Heart right ventricle (tissue), 16 donors: ENCODE measurements at places on chromosomes 6 and 20. TPM values are rescaled to one million over a fixed set of nuclear protein-coding genes. Genes with fewer than 3 reads are reported as not detected.

PI3 gene
- not detected for total RNA-seq

DNA sequence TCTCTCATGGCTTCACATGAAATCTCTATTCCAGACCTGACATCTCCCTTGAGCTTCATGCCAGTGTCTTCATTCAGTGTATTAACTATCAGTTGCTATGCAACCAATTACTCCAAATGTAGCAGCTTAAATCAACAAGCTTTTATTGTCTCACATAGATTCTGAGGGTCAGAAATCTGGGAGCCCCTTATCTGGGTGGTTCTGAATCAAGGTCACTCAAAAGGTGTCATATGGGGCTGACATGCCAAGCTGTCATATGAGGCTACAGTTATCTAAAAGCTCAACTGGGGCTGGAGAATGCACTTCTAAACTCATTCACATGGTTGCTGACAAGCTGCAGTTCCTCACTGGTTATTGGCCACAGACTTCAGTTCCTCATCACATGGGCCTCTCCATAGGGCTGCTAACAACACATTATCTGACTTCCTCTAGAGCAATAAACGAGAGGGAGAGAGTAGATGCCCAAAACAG, 7.3 kb upstream of the CGA start:
- DNase-seq = peak; percentile 40

GJA10 gene
- not detected for total RNA-seq

DNA sequence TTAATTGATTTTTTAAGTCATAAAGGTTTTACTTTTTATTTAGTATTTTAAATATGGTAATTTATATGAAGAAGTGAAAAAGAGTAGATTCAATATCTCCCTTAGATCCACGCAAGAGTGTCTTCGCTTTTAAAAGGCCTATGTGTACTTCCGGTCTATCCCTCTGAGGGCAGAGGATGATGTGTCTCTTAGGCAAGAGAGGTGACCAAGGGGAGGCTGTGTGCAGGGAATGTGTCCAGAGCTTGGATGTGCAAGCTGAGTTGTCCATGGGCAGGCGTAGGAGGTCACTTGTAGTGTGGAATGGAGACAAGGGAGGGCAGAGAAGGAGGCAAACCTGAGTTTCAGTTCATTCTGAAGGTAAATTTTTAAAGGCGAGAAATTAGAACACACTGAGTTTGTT, 113.9 kb downstream of the CRYBG1 start:
- DNase-seq = no peak

BTN2A1 gene
- 17.7 TPM for total RNA-seq

HDGFL1 gene
- not detected for total RNA-seq

DNA sequence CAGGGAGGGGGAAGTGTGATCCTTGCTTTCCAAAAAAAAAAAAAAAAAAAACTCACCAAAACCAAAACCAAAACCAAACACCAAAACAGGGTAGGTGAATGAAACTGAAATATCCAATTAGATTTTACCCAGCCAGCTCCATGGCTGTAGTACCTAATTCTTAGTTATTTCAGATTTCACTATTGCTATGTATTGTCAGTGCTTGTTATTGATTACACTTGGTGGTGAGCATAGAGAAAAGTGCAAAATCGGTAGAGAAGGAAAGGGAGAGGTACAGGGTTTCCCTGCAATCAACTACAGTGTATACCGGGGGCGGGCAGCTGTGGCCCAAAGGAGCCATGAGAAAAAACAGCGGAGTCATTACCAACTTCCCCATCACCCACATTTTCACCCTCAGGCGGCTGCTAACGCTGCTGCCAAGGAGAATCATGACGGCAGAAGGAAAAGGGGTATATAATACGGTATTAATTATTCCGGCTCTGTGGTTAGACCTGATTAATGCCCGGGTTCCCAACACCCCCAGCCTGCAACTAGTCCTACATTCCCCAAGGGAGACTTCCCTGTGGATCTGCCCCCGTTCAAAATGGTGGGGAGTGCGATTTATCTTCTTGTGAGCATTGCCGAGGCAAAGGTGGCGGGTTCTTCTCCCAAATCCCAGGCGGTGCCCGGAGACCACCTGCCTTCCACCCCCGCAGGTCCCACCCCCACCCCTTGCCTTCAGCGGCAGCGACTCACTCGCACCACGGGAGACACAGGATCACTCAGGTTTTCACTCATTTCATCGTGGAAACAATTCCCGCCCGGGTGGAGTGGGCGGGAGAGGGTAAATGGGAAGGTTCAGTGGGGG, at the start of gene C6orf62:
C6orf62 (minus strand) TSS at position 30 of the 847 bp plus-strand sequence. CDS start 486 bp downstream, outside the sequence.
- DNase-seq = peak; percentile 36

DNA sequence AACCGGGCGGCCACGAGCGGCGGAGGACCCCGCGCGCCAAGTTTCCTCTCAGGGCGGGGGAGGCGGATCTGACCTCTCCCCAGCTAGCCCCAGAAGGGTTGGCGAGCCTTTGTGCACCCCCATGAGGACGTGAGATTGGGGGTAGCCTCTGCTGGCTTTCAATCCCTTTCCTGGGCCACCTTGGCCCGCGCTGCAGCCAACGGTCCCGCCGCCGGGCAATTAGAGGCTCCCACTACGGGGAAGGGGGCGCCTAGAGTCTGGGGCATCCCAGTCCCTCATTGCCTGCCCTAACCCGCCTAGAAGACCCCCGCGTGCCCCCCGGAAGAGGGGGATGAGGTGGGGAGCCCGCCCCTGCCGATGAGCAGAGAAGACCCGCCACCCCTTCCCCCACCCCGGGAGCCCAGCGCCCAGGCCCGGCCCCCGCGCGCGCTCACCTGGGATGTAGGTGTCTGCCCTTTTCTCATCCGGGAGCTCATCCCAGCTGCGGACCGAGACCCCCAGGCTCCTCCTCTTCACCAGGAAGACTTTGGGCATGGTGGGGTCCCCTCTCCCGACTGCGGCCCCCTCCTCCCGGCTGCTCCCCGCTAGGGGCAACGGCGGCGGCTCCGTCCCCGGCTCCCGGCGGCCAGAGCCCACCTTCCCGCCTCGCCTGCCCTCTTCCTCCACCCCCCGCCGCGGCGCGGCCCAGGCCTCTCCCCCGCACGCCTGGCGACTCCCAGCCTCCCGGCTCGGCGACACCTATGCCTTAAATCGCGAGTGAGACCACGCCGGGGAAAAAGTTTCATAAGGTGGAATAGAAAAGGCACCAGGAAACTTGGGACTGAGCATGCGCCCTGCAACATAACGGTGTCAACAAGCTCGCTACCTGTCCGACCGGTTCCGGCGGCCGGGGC, at the start of gene OVOL2:
OVOL2 (minus strand) TSS at position 816 of the 893 bp plus-strand sequence; CDS start at position 534, 282 bp downstream.
- no peak for DNase-seq

DNA sequence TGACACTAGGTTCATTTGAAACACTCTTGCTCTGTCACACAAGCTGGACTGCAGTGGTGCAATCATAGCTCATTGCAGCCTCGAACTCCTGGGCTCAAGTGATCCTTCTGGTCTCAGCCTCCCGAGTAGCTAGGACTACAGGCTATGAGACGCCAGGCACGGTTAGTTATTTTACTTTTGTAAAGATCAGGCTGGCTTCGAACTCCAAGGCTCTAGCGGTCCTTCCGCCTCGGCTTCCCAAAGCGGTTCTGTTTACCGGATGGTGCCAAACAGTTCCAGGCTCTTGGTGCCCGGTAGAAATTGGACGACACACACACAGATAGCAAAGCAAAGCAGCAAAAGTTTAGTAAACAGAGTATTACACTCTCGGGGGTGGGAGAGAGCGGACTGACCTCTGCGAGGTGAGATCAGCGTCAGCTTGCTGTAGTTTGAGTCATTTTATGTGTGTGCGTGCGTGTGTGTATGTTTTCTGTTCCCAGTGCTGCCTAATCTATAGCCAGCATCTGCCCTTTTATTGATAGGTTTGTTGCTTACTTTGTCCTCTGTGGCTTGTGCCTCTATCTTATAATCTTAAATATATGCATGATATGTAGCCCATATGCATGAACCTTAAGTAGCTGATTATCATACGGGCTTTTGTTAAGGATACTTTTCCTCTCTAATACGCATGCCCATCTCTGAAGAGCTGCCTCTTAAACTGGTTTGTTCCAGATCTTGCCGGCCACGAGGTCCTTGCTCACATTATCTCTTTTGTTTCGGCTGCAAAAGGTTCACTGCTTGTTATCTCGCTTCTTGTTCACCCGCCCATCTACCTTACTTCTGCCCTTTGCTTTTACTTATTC, 75.2 kb downstream of the OR2B2 start:
- peak; percentile 43 for DNase-seq

SCUBE3 gene
- total RNA-seq = 10.6 TPM

DNA sequence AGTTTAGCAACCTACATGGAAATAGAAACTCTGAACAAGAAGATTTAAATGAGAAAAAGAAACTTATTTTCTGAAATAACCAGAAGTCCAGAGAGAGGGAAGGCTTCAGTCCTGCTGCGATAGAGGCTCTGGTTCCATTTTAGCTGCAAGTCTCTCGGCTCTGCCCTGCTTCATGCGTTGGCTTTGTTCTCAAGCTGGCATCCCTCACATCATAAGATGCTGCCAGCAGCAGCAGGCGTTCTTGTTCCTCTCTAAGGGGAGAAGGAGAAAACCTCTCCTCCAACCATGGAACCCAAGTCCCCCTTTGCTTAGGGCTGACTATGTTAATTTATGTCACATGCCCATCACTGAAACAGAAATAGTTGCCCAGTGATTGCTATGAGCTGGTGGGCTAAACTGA, 46.4 kb upstream of the PMEPA1 start:
- DNase-seq = no peak

HUS1B gene
- total RNA-seq = not detected

SNAP25 gene
- not detected for total RNA-seq

LPA gene
- total RNA-seq = not detected

GRCh38 chr6:46102123-46102522, 27.7 kb upstream of the ENPP4 start:
- no peak for DNase-seq

DNA sequence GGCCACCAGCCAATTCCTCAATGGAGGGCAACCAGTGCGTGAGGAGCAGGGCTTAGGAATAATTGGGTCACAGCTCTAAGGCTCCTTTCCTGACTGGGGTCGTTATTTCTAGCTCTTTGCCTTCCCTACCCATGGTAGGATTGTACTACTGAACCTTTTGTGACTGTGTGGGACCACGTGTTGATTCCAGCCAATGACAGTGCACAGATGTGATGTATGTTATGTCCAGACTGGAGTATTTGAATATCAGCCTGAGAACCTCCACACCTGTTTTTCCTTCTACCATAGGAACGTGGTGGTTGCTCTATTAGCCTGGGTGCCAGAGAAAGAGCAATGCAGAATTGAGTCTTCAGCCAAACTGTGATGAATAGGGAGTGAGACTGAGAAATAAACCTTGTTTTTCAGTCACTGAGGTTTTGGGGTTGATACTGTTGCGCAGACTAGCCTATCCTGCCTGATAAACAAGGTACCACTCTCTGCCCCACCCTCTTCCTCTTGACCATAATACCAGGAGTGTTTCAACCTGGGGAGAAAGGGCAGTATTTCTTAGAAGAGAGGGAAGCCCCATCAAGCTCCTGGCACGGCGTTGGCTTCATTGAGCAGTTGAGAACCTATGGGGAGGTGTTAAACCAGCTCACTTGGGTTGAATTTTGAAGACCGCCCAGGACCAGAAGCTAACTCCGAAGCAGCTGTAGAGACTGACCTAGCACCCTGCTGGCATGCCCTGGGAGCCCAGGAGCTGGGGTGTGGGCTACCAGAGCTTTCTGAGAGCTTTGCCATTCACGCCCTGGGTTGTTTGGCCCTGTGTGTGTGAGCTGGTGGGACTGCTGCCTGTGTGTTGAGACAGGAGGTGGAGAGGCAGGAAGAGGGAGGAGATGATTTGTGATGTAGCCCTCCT, 105.5 kb upstream of the BACH2 start:
- DNase-seq = no peak

- DNase-seq = no peak
Observed at GRCh38 chr6:118801257-118801656, 92.7 kb upstream of the ASF1A start.

RBBP8NL gene
- not detected for total RNA-seq

- DNase-seq = no peak
Observed at GRCh38 chr6:142417331-142417750, 115.5 kb downstream of the ADGRG6 start.

DNA sequence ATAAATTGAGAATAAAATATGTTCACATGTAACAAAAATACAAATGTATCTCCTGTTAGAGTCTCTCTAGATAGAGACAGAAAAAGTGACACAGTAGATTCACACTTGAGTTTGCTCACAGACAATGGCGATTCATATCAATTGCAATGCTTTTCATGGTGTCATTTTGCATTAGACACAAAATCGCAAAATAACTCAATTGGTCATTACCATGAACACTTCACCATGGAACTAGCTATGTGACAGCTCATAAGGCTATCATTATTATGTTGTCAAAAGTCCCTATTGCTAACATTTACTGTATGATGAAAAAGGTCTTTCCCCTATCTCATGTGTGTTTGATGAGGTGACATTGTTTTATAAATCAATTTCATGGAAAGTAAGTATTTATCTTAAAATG, 249.5 kb upstream of the AGPAT4 start:
- DNase-seq = no peak

DNA sequence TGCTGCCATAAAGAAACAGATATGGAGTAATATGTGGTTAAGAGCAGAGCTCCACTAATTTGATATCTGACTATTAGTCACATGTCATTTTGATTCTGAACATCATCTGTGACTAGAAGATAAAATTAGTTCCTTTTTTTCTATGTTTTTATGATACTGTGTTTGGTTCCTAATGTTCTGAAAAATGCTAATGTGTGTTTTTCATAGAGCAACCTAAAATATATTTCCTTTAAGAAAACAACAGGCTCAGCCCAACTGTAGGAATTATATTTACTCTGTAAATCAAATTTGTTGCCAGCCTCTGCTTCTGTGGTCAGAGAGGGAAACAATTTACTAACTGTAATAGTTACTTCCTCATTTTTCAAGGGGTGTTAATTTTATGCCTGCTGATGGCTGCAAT, 33.3 kb upstream of the TXLNB start:
- DNase-seq = no peak

- no peak for DNase-seq
Observed at GRCh38 chr6:1562171-1562955, 47.4 kb upstream of the FOXC1 start.

GRCh38 chr6:53584726-53585125, 39.8 kb upstream of the GCLC start:
- DNase-seq = no peak

DNA sequence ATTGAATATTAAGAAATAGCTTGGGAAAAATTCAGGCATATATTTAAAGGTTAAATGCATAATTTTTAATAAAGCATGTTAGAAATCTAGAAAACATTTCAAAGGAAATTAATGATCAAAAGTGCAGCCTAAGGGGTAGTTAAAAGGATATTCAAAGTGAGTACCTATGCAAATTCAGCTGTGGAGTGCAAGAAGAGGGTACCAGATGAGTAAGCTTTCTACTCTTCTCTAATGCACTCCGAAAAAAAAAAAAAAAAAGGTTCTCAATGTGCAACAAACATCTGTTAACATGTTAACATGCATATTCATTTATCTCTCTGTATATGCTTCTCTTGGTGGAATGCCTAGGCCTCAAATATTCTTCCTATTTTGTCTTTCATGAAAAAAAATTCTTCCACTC, 32.0 kb upstream of the KATNA1 start:
- no peak for DNase-seq

DNA sequence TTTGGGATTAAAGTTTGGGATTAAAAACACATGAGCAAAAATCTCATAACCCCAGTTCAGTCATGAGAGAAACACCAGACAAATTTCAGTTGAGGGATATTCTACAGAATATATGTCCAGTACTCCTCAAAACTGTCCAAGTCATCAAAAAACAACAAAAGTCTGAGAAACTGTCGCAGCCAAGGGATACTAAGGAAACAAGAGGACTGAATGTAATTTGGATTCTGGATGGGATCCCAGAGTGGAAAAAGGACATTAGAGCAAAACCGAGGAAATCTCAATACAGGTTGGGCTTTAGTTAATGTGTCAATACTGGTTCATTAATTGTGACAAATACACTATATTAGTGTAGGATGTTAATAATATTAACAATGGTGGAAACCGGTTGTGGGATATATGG, 219.3 kb downstream of the BCKDHB start:
- DNase-seq = no peak

GRCh38 chr6:37033819-37034795, 28.7 kb downstream of the FGD2 start:
- no peak for DNase-seq
